Sciatic nerve (tissue), 2 donors: ENCODE measurements at places on chromosomes 13 and 19. TPM values are rescaled to one million over a fixed set of nuclear protein-coding genes. Genes with fewer than 3 reads are reported as not detected.

The SLC8A2 gene
- total RNA-seq = not detected

The ATP12A gene
- not detected for total RNA-seq

DNA sequence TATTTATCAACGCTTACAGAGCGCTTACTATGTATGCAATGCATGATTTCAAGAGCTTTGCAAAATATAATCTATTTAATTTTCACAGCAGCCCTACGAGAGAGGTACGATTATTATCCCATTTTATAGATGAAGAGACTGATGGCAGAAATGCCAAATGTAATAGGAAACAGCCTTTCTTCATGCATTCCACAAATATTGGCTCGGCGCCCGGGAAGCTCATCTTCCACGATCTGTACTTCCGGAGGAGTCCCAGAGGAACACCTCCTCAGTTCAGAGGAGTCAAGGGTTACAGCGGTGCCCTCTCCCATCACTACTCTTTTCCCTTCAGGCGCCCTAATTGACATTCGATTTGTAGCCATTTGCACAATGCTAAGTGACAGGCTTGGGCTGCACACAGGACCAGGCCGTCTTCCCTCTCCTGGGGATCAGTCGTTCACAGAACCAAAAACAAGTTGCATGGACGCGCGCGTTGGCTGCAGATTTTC, 1.1 kb upstream of the ARHGAP35 start:
- peak; percentile 92 for DNase-seq

GRCh38 chr19:57773488-57773887, 4.0 kb downstream of the ZNF586 start:
- no peak for DNase-seq

- DNase-seq = no peak
Observed at GRCh38 chr13:44243198-44243857, 130.3 kb upstream of the SERP2 start.

DNA sequence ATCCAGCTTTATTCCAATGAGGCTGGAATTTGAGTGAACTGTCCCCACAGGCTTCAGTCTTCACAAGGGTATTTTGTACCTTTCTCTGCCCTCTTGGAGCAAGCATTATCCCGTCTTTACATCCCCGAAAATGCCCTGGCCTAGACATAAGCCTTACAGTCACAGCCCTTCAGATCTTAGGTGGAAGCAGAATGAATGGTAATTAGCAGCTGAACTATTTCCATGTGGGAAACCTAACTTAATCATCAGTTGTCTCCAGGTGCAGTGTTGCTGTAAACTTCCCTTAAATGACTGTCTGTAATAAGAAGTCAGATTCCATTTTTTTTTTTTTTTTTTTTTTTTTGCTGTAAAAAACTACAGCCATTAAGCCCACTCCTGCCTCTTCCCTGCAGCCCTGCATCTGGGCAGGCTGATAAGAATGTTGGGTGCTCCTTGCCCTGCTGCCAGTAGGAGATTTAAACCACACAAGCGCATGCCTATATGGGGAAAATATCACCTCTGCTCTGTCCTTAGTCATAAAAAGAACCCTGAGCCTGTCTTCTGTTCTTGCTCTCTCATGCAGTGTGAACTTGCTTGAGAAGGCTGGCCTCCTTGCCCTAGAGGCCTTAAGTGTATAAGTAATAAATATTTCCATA, 426.8 kb upstream of the SLITRK5 start:
- DNase-seq = no peak

GRCh38 chr13:32528358-32528757, 10.2 kb downstream of the N4BP2L2 start:
- DNase-seq = no peak

DNA sequence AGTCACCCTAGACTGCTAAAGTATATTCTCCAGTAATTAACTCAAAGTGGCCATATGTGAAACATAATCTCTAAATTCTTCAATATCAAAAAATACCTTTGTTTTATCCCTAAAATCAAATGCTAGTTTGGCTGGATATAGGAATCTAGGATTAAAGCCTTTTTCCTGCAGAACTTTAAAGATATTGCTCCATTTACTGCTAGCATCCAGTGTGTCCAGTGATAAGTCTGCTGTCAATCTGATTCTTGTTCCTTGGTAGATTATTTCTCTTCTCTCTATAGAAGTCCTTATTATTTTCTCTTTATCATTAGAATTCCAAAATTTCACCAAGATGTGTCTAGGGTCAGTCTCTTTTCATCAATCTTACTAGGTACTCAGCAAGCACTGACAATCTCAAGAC, 384.6 kb downstream of the FGF14 start:
- DNase-seq = no peak

GRCh38 chr13:22937241-22937640, 243.5 kb upstream of the SGCG start:
- no peak for DNase-seq

DNA sequence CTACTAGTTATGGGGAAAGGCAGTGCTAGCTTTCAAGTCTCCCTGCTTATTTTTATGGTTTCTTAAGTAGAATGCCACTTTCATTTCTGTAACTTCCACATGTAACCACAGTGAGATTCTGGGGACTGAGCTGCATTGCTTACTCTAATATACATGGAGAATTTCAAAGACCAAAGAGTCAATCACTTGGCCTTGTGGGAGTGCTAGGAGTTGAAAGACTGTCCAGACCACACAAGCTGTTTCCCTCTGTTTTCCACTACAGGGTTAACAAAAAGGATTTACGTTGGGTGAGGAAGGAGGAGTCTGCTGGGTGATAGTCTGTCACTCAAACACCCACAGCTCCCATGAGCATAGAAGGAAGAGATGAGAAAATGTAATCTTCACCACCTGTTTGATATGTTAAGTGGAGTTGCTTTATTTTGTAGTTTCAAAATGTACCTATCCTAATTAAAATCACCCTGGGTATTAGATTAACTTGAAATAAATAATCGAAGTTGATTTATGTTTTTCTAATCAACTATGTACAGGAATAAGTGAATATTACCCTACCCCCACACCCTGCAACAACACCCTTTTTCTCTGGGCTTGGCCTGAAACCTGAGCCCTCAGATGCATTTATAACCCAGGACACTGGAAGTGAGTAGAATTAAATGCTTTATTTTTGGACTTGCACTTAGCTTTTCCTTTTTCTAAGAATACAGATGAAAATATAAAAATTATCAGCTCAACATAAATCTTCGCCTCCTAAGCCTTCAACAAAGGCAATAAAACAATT, 225.8 kb upstream of the SLC10A2 start:
- no peak for DNase-seq

- no peak for DNase-seq
Observed at GRCh38 chr13:47859165-47859564, 141.9 kb downstream of the SUCLA2 start.

GRCh38 chr13:107099661-107100060, 531.7 kb upstream of the ARGLU1 start:
- no peak for DNase-seq
